Activated effector memory CD4-positive, alpha-beta T cell treated with Interleukin-2 at 50 U/mL for 16 hours (primary cell): ENCODE measurements at places on chromosomes 4 and X.

DNA sequence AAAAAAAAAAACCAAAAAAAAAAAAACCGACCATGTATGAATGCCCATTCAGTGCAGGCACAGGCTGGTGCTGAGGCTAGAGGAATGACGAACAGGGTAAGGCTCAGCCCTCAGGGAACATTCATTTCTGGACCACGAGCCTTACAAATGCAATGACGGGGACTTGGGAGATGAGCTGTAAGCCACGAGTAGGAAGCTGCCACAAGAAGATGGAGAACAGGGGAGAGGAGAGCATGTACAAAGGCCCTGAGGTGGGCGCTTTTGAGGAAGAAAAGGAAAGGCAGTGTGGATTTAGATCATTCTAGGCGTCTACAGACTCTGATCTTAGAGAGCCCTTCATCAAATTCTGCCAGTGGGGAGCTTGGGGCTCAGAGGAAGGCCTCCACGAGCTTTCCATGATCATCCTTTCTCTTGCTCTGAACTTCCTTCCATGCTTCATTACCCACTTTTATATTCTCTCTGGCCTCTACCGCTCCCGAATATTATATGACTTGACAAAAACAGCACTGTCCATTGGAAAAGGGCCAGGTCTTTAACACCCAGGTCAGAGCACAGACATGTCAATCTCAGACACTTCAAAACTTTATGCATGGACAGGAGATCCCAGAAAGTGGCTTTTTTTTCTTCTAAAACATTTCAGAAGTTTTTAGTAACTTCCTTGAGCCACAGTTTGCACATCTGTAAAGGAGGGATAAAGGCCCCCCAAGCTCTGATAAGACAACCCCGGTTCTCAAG lies 3.3 kb upstream of the ZNF518B start:
- DNase-seq = no peak

- no peak for DNase-seq
Measured at GRCh38 chr4:47334652-47335051, 128.8 kb downstream of the COMMD8 start.

DNA sequence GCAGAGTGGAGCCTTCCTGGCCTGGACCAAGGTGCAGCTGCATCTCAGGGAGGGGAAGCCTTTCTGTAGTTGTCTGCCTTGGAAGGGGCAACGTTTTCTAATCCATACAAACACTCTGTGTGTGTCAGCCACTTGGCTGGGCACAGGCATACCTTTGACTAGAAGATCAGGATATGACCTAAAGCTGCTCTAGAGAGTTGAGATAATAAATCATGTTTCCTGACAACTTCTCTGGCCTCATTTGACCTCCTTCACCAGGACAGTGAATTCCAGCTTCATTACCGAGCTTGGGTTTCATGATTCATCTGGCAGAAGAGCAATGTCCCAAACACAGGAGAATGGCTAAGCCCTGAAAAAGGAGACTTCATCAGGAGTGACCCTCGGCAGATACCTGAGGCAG lies 89.6 kb upstream of the KIT start:
- DNase-seq = no peak

DNA sequence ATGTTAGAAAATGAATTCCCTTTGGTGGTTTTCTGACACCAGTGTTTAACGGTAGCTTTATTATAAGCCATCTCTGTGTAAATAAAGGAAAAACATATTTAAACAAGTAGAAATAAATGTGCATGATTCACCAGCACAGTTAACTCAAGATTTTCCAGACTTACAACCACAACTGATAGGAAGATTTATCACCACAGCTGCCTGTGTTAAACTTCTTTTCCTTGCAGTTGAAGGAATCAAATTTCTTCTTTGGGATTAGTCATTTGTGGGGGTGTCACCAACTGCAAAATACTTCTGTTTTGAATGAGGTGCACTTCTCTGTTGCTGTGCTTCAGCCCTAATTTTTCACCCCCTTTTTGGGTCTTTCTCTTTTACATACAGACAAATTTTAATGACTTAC lies 128.1 kb upstream of the STK26 start:
- no peak for DNase-seq
